CD4-positive, alpha-beta T cell treated with Interleukin-1 beta for 1 hour (primary cell): ENCODE measurements at places on chromosomes 4 and X.

DNA sequence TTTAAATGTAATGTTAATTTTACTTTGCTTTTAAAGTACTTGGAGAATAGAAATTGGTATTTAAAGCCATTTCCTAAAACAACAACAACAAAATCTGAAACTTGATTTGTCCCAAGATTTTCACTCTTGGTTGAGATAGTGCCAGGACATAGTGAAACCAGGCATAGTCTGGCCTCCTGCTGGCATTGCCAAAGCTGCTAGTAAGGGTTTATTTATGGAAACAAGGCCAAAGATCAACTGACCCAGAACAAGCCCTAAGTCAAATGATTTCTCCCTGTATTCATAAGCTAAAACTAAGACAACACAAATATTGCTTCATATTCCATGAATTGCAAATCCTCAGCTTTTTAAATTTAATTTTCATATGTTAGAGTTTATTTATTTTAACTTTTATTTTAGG is 227.5 kb upstream of the FGF13 start:
- no peak for DNase-seq

- DNase-seq: no peak
Measured at GRCh38 chrX:42220083-42220482, 296.7 kb upstream of the CASK start.

GRCh38 chr4:56050625-56051024 is 101.9 kb downstream of the CEP135 start:
- DNase-seq: no peak

- peak; percentile 63 for DNase-seq
Measured at GRCh38 chr4:10456595-10457254, 501 bp downstream of the ZNF518B start.

GRCh38 chr4:52051213-52051614 is at the start of gene SPATA18:
TSS of gene SPATA18 (plus strand) at chr4:52051304. CDS start at chr4:52051705, 401 bp downstream.
- no peak for DNase-seq

DNA sequence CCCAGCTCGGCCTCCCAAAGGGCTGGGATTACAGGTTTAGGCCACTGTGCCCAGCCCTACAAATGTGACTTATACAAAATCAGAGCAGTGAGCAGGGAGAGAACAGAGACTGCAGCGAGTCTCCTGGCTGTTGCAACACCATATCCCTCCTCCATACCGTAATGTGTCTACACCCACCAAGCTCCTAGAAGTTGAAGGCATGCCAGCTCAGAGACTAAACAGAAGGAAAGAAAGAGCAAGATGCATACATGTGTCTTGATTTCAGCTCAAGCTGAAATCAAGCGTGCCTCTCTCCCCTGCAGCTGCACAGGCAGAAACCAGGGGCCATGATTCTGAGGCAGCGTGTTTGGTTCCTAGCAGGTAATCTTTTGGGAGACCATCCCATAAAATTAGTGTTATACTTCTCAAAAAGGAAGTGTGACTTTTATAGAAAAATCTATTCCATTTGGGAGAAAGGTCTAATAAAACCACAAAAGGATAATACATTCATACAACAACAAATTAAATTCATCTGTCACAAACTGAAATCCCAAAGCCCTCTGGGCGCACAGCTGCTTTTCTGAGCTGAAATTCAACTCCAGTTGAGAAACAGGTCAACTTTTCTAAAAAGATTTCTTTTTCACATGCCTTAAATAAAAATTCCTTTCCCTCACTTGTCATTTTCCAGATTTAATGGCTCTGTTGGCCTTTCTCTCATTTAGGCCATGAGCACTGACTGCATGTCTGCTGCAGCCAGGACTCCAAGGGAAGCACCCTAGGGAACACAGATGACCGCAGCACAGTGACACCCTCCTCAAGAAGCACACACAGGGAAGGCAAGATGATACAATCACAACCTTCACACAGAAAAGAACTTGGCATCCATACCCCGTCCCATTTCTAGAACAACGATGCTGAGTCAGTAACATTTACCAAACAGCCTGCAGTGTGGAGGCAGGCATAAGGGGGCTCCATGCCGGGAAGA is 34.4 kb downstream of the AFAP1 start:
- no peak for DNase-seq
